ENCODE measurements at places on chromosomes 3 and 15.

DNA sequence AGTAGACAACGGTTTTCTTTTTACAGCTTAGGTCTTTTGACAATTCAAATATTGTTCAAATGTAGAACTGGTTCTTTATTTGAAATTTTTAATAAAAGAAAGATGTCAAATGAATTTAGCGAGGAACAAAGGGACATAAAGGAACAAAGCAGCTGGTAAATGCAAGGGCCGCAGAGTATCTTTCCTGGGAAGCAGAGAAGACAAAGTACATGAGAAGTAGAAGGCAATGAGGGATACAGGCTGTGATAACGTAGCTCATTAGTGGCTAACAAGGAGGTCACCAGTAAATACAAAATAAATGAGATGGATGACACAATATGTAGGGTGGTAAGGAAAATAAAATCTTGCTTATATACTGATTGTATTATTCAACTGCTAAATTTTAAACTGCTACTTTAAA, 762.8 kb downstream of the VGLL3 start:
- no peak for DNase-seq

GRCh38 chr3:105260385-105260784, 106.3 kb upstream of the ALCAM start:
- no peak for DNase-seq

GRCh38 chr3:78988324-78988723, 779.5 kb downstream of the ROBO1 start:
- peak; percentile 45 for DNase-seq

GRCh38 chr3:148202386-148202785, 495.3 kb upstream of the AGTR1 start:
- DNase-seq: no peak

- no peak for DNase-seq
Measured at GRCh38 chr3:134903837-134904236, 108.8 kb downstream of the EPHB1 start.

DNA sequence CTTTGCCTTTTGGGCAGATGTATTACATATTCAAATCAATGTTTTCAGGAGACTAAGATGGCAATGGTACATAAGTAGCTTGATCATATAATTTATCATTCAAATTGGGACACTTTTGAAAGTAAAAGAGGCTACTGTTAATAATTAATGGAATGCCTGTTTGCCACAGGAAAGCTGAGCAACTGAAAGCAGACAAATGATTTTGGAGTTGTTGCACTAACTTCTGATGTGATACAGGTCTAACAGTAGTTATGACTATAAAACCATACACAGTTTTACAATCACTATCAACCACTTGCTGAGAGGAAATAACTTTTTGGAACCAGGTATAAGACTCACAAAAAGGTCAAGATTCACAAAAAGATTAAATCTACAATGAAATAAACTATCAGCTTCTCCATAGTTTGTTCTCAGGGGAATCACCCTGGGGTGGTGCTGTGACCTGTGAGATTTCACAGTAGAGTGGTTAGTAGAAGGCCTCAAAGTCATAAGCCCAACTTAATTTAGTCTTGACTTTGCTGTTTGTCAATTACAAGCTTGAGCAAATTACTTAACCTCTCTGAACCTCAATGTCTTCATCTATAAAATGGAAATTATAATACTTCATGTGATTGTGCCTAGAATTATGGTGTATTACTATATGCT, 42.7 kb downstream of the HHLA2 start:
- DNase-seq: no peak

- no peak for DNase-seq
Measured at GRCh38 chr3:41708176-41708575, 253.7 kb downstream of the ULK4 start.

DNA sequence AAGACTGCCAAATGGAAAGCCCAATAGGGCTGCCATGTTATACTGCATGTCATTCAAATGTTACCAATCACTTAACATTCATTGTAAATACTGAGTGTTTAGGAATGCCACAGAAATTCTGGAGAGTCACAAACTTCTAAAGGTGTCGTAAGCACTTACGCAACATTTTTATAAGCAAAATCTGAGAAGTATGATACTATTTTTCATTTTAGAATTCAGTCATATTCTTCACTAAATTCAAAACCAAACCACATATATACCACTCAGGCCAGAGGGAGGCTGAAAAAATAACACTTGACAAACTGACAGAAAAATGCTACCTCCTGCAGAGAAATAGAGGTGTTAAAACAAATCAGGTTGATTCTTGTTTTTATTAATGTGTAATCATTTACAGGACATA, 89.8 kb downstream of the THBS1 start:
- DNase-seq: no peak

- DNase-seq: no peak
Measured at GRCh38 chr3:204102-204501, 7.5 kb downstream of the CHL1 start.

DNA sequence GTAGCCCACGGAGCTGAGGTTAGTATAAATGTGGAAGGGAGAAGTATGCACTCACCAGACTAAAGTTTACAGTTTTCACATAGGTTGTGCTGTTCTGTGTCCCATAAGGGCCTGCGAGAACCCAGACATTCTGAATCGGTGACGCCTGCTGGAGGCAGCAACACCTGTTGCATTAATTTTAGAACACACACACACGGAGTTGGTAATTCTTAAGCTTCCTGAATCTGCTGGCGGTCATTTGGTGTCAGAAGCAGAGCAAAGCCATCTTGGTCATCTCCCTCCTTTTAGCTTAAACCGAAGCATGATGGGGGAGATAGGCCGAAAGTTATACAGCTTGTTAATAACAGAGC, 41.1 kb upstream of the AP3B2 start:
- no peak for DNase-seq

- peak; percentile 23 for DNase-seq
Measured at GRCh38 chr3:16303037-16303575, 38.1 kb downstream of the OXNAD1 start.

- DNase-seq: peak; percentile 24
Measured at GRCh38 chr3:114274929-114275328, 18.9 kb upstream of the TIGIT start.

DNA sequence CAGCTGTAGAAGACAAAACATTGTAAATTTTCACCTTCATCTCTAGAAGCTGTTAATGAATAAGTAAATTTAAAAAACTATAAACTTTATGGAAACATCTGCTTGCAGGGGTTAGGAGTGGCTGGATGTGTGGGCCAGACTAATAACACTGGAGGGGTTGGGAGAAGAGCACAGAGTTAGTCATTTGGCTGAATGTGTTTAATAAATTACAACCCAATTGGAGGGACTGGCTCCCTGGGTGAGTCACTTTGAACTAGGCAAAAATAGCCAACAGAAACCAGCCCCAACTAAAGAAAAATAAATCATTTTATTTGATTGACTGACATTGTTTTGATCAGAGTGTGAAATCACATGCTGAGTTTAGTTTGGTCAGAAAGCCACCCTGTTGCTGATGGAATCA, 21.8 kb downstream of the DGKG start:
- no peak for DNase-seq

DNA sequence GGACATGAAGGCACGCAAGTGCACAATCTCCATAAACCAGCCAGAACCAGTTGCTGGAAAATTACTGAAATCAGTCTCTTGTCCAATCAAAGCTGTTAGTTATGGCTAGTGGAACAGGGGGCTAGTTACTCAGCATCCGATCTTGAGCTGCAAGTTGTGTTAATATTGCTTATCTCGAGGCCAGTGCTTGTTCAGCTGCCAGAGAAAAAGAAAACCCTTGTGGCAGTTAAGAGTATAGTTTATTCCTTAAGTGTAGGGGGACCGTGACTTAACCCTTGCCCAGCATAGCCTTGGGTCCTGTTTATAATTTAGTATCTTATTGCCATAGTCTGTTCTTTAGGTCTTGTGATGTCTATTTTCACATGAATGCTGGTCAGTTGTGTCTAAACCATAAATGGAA, 268.5 kb downstream of the CD47 start:
- DNase-seq: no peak

GRCh38 chr3:67006460-67006859, 8.4 kb downstream of the KBTBD8 start:
- DNase-seq: no peak

GRCh38 chr3:10992943-10993728, 588 bp downstream of the SLC6A1 start:
- no peak for DNase-seq

DNA sequence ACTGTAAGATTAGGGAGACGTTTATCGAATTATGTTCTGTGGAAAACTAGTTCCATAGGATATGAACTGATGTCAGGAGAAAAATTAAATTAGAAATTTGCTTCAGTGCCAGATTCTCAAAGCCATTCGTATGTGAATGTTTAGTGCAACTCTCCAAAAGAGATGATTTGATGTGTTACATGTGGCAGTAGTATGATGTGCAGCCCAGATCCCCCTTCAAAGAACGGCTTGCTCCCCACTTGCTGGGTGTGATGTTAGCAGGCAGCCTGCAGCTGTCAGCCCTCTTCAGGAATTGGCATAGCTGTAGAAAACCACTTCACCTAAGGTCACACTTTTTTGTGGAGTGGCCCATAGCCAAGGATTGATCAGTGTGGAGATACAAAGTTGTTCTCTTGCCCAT, 127.0 kb upstream of the CCDC54 start:
- no peak for DNase-seq

- peak; percentile 45 for DNase-seq
Measured at GRCh38 chr15:85094685-85095084, 113.0 kb downstream of the PDE8A start.

DNA sequence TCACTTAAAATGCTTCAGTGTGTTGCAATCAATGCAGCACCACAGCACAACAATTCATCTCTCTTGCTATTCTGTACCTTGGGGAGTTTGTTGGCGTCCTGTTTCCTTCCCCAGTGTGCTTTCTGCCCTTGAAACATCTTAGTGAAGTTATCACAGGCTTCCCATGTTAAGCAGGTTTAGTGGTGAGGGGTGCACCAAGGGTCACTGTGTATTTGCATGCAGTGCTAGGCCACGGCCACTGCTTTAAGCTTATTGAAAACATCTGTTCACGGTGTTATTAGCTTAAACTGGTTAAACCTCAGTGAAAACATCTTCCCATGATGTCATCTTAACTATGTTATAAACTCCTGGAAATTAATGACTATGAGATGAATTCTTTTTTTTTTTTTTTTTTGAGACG, 217.3 kb upstream of the GOLIM4 start:
- no peak for DNase-seq

DNA sequence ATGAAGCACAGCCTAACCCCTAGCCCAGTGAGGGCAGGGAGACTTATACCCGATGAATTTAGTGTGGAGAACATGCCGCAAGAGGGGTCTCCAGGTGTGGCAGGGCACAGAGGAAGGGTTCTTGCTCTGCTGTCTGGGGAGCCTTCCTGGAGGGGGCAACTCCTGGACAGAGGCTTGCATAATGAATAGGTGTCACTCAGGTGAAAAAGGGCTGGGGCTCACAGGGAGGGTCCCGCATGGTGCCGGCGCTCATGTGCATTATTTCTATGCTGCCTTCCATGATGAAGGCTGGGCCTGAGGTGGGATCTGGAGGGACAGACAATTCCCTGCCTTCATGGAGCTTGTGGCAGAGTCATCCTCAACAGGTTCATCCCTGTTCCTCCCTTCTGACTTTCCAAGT, 51.5 kb downstream of the ITGA11 start:
- no peak for DNase-seq

- DNase-seq: no peak
Measured at GRCh38 chr15:67175643-67176071, 78.8 kb downstream of the AAGAB start.

GRCh38 chr3:148330542-148330941, 367.2 kb upstream of the AGTR1 start:
- no peak for DNase-seq

DNA sequence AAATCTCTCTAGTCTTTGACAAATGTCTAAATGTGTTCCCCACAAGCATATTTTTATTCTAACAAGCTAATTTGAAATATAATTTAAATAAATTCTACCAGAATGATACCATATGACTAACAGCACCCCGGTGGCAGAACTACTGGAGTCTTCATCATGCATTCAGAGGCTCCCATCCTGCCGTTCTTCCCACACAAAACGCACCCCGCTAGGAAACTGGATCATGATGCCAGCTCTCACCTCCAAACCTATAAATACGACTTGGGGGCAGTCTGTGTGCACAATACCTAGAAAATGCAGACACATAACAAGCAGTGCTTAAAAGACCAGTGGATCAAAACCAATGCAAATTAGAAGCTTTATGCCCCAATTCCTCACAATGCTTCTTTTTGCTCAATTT, 8.5 kb downstream of the HOMER2 start:
- no peak for DNase-seq

DNA sequence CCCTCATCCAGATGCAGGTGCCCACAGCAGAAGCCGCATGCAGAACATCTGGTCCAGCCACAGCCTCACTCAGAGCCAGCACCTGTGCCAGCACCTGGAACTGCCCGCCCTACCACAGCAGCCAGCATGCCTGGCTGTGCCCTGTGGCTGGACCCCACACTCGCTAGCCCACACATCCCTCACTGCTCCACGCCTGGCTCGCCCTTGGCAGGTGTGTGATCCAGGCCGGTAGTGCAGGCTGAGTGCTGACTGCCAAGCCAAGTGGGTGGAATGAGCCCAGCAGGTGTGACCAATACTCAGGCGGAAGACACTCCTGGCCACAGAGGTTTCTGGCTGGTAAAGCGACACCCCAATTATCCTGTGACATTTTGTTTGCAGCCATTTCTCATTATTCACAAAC, 162.4 kb upstream of the ROBO1 start:
- DNase-seq: no peak

DNA sequence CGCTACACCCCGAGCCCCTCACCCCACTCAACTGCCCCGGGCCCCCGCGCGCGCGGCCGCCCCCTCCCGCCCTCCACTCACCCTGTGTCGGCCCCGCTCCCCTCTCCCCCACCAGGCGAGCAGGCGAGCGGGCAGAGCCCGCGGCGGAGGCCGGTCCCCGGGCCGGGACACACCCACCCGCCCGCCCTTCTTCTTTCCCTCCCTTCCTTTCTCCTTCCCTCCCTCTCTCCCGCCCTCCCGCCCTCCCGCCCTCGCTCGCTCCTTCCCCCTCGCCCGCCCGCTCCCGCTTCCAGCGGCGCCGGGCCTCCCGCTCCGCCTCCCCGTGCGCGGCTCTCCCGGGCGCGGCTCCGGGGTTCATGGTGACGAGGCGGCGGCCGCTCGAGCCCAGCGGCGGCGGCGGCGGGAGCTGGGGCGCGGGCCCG, at the start of gene CTDSPL:
TSS of gene CTDSPL (plus strand) at position 261 of the 422 bp plus-strand sequence. CDS start 320 bp downstream, outside the sequence.
- peak; percentile 68 for DNase-seq

DNA sequence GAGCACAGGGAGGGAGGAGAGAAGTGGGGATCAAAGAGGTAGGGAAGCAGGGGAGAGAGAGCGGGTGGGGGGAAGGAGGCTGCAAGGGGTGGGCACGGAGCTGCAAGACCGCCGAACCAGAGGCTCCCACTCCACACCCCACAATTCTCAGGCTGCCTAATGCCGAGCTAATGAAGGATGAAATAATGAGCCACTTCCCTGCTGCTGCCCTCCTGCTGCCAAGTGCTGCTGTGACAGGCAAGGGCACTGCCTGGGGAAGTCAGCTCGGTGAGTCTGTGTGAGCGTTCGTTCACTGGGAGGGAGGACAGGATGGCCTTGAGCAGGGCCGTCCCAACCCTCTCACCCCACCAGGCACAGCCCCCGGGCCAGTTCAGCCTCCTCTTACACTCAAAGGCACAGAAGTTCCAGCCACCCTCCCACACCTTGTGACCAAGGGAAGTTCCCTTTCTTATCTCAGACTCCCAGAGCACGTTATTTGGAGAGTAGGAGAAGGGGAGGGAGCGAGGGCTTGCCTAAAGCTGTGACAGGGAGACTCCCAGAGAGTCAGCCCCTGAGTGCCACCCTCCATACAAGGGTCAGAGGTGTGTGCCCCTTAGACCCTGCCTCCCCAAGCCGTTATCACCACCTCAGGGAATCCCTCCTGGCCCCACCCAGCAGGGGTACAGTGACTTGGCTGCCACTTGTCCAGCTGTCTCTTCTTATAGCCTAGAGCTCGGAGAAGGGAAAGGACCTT, 12.4 kb downstream of the GLYCTK start:
- DNase-seq: peak; percentile 65

All from astrocyte of the hippocampus (primary cell).